ENCODE measurements at places on chromosomes 1 and 21. TPM values are rescaled to one million over a fixed set of nuclear protein-coding genes. Genes with fewer than 3 reads are reported as not detected.

The GPR153 gene
- total RNA-seq, result 0.57 TPM

The RAB3B gene
- 0.05 TPM for total RNA-seq

The KDF1 gene
- total RNA-seq, result not detected

The FAM177B gene
- total RNA-seq, result not detected

The CHI3L1 gene
- total RNA-seq, result not detected

The LENEP gene
- not detected for total RNA-seq

The C1QTNF12 gene
- total RNA-seq, result 2.9 TPM

The NEGR1 gene
- not detected for total RNA-seq

The ELAPOR1 gene
- 5.9 TPM for total RNA-seq

The CDCA8 gene
- 64.9 TPM for total RNA-seq

The CFHR2 gene
- total RNA-seq, result not detected

The SH3BGRL3 gene
- 679 TPM for total RNA-seq

The COL9A2 gene
- 8.9 TPM for total RNA-seq

The DEGS1 gene
- total RNA-seq, result 70.9 TPM

The SELE gene
- not detected for total RNA-seq

The OLFML3 gene
- 0.14 TPM for total RNA-seq

The RAP1GAP gene
- 0.09 TPM for total RNA-seq

The CA6 gene
- 0.55 TPM for total RNA-seq

The HUNK gene
- not detected for total RNA-seq

The CCDC185 gene
- not detected for total RNA-seq

The BMP8B gene
- total RNA-seq, result 0.52 TPM

The CCDC27 gene
- total RNA-seq, result not detected

The COG2 gene
- total RNA-seq, result 32.4 TPM

The TACSTD2 gene
- total RNA-seq, result not detected

The RGSL1 gene
- not detected for total RNA-seq

The RNPEP gene
- 33.2 TPM for total RNA-seq

The GBP6 gene
- 0.36 TPM for total RNA-seq

The LAX1 gene
- total RNA-seq, result 12.7 TPM

The SUSD4 gene
- total RNA-seq, result 1.7 TPM

The GAS5 gene
- 397 TPM for total RNA-seq

The LCE1A gene
- total RNA-seq, result not detected

The CRYAA gene
- total RNA-seq, result not detected

The TNFRSF4 gene
- total RNA-seq, result 47.8 TPM

The PIK3R3 gene
- total RNA-seq, result 5.5 TPM

The TLR5 gene
- 0.61 TPM for total RNA-seq

The BEND5 gene
- 1.7 TPM for total RNA-seq

The HOOK1 gene
- total RNA-seq, result 1.9 TPM

The SPRR2G gene
- total RNA-seq, result not detected

The HNRNPCL1 gene
- total RNA-seq, result not detected

The MORN1 gene
- 7.6 TPM for total RNA-seq

The FCRL1 gene
- total RNA-seq, result 0.09 TPM

The DLGAP3 gene
- total RNA-seq, result 0.25 TPM

The ZCCHC17 gene
- 24.5 TPM for total RNA-seq

The KISS1 gene
- total RNA-seq, result not detected

The PIAS3 gene
- 20.5 TPM for total RNA-seq

The SH2D5 gene
- total RNA-seq, result 0.07 TPM

The MPL gene
- total RNA-seq, result not detected

Data from T-helper 2 cell treated with Interferon-gamma antibody and Interleukin-4, amounts not matched to agents 100 ng/mL and 5 ng/mL, for 36 hours (primary cell).